GM23338 (cell line): ENCODE measurements at places on chromosomes 6 and 20. TPM values are rescaled to one million over a fixed set of nuclear protein-coding genes. Genes with fewer than 3 reads are reported as not detected.

The KIAA0408 gene
- 6.5 and 9.1 TPM in 2 replicates for polyA plus RNA-seq

The TOX2 gene
- polyA plus RNA-seq, result 1.3 and 1.4 TPM in 2 replicates

The TNXB gene
- 1.1 and 2.0 TPM in 2 replicates for polyA plus RNA-seq

The PRR18 gene
- polyA plus RNA-seq, result 0.40 TPM in 1 of 2 replicates, not detected in the other
